Activated CD4-positive, alpha-beta memory T cell treated with anti-CD3 and anti-CD28 coated beads for 36 hours (primary cell): ENCODE measurements at places on chromosomes 2 and 18. TPM values are rescaled to one million over a fixed set of nuclear protein-coding genes. Genes with fewer than 3 reads are reported as not detected.

DNA sequence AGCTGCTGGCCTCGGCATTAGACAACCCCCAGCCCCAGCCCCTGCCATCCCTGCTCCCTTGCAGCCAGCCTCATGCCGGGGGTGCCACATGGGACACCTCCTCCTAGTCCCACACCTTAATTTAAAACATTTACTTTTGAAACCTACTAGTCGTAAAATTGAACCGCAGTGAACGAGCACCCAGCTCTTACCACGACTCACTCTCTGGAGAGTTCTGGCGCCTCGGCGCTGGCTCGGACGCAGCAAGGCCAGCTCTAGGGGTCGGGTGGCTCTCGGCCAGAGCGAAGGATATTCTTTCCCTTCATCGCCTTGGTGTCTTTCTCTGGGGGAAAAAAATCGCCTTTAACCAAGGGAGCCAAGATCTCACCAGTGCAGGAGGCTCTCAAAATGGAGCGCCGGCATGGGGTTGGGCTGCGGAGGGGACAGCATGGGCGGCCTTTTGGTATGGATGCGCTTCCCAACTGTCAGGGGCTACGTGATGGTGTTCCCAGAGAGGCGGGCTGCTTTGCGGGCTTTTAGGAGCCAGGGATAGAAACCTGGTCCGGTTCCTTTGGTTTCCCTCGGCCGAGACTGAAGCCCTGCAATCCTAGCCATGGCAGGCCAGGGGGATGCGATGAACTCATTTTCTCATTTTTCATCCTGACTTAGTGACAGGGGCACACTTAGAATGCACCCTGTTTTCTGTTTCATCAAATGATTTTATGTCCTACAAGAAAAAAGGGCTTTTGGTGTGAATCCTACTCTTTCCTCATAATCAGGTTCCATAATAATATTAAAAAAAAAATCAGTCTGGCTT, 2.0 kb downstream of the HPCAL1 start:
- no peaks in the 10 kb centered on the region for H3K27me3 ChIP-seq
- DNase-seq = no peak
- H3K4me1 ChIP-seq = peaks cover 68% of the 10 kb centered on the region
- H3K4me3 ChIP-seq = peak overlapping the region; percentile 99

Gene CD302
- 0.55 TPM for total RNA-seq

Gene GPR75
- 0.36 TPM for total RNA-seq

DNA sequence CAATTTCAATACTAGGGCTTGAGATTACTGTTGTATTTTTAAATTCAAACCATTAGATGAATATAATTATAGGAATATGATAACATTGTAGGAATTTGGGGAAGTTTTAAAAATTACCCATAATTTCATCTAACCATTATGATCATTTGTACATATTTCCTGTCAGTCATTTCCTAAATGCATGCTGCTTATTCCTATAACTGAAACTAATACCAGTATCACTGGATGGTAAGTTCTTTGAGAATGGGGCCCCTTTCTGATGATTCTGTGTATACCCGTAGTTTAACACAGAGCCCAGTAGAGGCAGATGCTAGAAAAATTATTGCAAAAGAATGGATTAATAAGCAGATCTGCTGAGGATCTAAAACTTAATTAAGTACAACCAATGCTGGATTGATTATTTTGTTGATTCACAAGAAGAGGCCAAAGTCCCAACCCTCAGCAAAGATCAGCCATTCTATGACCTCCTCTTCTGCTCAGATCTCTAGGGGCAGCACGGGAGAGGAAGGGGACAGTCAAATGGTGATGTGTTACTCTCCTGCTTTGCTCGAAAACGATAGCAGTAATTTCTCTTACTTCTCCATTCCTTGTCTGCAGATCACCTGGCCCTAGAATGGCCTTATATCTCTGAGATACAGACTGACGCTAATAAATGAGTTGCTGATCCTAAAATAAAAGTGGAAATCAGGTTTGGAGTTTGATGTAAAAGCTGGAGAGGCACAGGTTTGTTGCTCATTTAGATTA, 69.5 kb upstream of the PELI1 start:
- H3K27me3 ChIP-seq = no peaks in the 10 kb centered on the region
- DNase-seq = peak; percentile 48
- H3K4me3 ChIP-seq = peak overlapping the region; percentile 63
- H3K4me1 ChIP-seq = peaks cover 64% of the 10 kb centered on the region

- H3K4me3 ChIP-seq = no peak overlapping the region
- H3K4me1 ChIP-seq = no peaks in the 10 kb centered on the region
- H3K27me3 ChIP-seq = peaks cover 13% of the 10 kb centered on the region
These were observed 311.7 kb upstream of the PKDCC start for GRCh38 chr2:41736105-41736567.

DNA sequence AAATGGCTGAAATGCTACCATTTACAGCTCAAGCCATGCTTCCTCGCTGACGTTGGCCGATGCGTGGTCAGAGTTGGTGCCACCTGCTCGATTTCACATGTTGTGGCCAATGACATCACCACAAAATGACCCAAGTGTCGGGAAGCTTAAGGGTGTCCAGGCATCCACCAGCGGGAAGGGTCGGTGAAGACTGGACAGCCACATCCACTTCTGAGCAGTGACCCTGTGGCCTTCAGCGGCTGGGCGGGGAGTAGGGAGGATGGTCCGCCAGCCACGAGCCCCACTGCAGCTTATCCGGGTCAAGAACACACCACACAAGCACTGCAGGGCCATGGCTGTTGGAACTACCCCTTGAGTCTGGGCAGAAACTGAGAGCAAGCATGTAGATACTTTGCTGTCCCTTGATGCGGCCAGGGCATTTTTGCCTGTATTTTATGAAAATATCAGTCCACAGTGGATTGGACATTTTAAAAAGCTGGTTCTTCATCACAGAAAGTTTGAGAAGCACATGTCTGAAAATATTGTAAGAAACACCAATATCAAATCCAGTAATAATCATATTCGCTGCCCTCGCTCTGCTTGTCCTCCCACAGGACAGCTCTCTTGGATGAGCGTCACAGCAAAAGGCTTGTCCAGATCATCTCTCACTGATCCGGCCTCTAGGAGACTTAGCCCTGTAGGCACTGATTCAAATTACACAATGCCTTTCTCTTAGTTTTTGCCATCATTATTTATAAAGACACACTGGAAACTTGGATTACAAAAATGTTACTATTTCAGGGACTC, 174.0 kb downstream of the TWIST2 start:
- H3K36me3 ChIP-seq = no peaks in the 10 kb centered on the region
- H3K27me3 ChIP-seq = peaks cover 8% of the 10 kb centered on the region
- H3K27ac ChIP-seq = no peak overlapping the region
- no peak overlapping the region for H3K4me3 ChIP-seq

Gene EMILIN2
- 20.1 TPM for total RNA-seq

Gene MATN3
- not detected for total RNA-seq

GRCh38 chr2:140918426-140918825, 1212.4 kb downstream of the LRP1B start:
- no peaks in the 10 kb centered on the region for H3K36me3 ChIP-seq
- no peak overlapping the region for H3K27ac ChIP-seq
- H3K27me3 ChIP-seq = no peaks in the 10 kb centered on the region
- no peak overlapping the region for H3K4me3 ChIP-seq
- no peaks in the 10 kb centered on the region for H3K4me1 ChIP-seq

Gene AQP12B
- not detected for total RNA-seq

- no peaks in the 10 kb centered on the region for H3K4me1 ChIP-seq
- no peak overlapping the region for H3K4me3 ChIP-seq
- H3K27me3 ChIP-seq = peaks cover 22% of the 10 kb centered on the region
- H3K36me3 ChIP-seq = no peaks in the 10 kb centered on the region
These were observed 157.5 kb upstream of the FHL2 start for GRCh38 chr2:105556366-105556765.

DNA sequence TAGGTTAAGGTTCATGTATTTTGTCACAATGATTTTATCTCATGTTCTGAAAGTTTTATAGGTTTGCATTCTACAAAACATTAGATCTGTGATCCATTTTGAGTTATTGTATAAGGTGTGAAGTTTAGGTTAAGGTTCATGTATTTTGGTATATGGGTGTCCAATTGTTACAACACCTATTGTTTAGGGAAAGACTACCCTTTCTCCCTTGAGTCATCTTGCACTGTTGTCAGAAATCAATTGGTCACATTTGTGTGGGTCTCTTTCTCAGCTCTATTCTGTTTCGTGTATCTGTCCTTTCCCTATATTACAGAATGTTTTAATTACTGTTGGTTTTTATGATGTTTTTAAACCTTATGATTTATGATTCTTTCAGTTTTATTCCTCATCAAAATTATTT, 192.3 kb downstream of the MCFD2 start:
- peaks cover 10% of the 10 kb centered on the region for H3K36me3 ChIP-seq
- DNase-seq = no peak
- H3K4me3 ChIP-seq = no peak overlapping the region
- peaks cover 58% of the 10 kb centered on the region for H3K4me1 ChIP-seq
- no peaks in the 10 kb centered on the region for H3K27me3 ChIP-seq
- no peak overlapping the region for H3K27ac ChIP-seq

DNA sequence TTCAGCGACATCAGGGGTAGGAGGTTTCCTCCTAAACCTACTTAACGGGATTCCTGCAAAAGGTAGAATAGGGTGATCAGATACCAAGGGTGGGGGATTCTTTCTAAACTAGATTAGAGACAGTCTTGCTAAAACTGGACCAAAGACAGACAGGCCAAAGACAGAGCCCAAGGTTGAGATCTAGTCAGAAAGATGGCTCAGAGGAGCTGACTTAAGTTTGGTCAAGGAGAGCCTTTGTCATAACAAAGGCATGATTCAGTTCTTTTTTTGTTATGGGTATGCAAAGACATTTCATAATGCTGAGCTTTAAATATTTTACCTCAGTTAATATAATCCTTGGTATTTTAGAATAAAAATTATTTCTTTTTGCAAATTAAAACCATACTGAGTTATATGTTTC, 17.8 kb upstream of the GPR75 start:
- H3K4me1 ChIP-seq = peaks cover 7% of the 10 kb centered on the region
- H3K27me3 ChIP-seq = no peaks in the 10 kb centered on the region
- no peak overlapping the region for H3K4me3 ChIP-seq
- peaks cover 26% of the 10 kb centered on the region for H3K36me3 ChIP-seq
- DNase-seq = no peak

GRCh38 chr2:28251337-28251736, 141.3 kb upstream of the FOSL2 start:
- peak; percentile 39 for DNase-seq
- peaks cover 45% of the 10 kb centered on the region for H3K4me1 ChIP-seq
- H3K27ac ChIP-seq = peak overlapping the region; percentile 71
- no peak overlapping the region for H3K4me3 ChIP-seq

DNA sequence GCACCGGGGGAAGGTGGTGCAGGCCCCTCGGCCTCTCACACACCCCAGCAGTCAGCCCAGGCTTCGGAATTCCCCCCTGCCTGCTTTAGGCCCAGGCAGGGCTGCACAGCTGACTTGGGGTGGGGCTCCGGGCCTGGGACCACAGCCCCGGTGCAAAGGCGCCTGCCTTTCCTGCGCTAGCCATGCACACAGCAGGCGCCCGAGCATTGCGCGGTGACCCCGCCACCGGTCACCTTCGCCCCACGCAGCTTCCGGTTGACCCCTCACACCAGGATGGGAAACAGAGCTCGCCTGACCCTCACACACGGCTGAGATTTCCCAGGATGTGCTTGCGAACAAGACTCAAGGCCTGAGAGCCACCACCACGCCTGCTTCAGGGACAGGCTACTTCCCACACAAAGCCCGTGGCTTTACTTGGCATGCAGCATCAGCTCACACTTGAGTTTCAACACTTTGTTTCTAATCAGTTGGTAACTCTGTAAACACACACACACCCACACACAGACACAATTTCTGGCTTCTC, 46.0 kb downstream of the SLC66A2 start:
- H3K27ac ChIP-seq = peak overlapping the region; percentile 38
- H3K36me3 ChIP-seq = peaks cover 25% of the 10 kb centered on the region
- peaks cover 10% of the 10 kb centered on the region for H3K4me1 ChIP-seq
- peak; percentile 11 for DNase-seq
- no peak overlapping the region for H3K4me3 ChIP-seq
- H3K27me3 ChIP-seq = no peaks in the 10 kb centered on the region

Gene LOXL3
- 1.1 TPM for total RNA-seq

Gene OR6B2
- total RNA-seq = not detected

DNA sequence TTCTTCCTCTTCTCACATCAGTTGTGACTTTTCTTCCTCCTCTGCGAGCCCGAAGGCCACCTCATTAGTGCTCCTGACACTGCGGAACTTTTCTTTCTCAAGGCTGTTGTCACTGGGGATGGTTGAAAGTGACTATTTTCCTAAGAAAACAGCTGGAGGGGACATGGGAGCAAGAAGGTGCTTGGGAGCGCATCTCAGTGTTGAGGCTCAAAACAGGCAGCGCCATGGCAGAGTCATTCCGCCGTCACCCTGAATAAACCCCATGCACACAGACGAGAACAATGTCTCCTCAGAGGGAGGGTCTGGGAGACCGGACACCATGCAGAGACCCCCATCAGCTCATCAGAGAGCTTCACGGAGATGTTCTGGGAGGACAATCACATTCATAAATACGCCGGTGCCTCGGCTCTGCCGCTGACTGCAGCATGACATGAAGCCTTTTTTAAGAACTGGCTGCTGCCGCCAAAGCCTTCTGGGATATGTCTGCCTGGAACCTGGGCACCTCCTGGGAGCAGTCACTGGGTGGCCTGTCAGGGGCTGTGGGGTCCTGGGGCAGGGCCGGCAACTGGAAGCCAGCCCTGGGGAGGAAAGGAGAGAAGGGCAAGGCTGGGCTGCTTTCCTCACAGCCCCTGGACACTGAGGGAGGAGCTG, 19.2 kb downstream of the ATOH8 start:
- no peak for DNase-seq
- no peak overlapping the region for H3K27ac ChIP-seq
- H3K4me3 ChIP-seq = no peak overlapping the region

- DNase-seq = no peak
- no peak overlapping the region for H3K27ac ChIP-seq
- H3K4me1 ChIP-seq = no peaks in the 10 kb centered on the region
- H3K4me3 ChIP-seq = no peak overlapping the region
These were observed 67.4 kb downstream of the SLC9A2 start for GRCh38 chr2:102686479-102687439.

DNA sequence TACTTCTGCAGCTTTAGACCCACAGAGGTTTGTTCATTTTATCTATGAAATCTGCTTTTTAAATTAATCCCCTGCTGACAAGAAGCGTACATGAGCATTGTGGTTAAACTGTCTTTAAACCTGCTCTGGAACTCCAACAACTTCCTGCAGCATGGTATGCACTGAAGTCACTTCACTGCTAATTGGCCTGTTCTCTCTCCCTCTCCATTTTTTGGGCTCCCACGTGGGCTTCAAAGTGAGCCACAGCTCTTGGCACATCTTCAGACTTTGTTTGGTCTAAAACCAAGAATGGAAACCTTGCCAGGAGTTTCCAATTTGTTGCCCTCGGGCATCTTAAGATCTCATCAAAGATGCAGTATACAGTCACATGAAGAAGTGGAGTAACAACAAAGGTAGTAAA, 311.4 kb downstream of the LRRTM1 start:
- DNase-seq = no peak
- no peak overlapping the region for H3K27ac ChIP-seq
- no peak overlapping the region for H3K4me3 ChIP-seq
- H3K4me1 ChIP-seq = no peaks in the 10 kb centered on the region
- no peaks in the 10 kb centered on the region for H3K36me3 ChIP-seq

Gene ASIC4
- not detected for total RNA-seq
